Esophagus muscularis mucosa (tissue), 4 donors: ENCODE measurements at places on chromosomes 2 and 18.

DNA sequence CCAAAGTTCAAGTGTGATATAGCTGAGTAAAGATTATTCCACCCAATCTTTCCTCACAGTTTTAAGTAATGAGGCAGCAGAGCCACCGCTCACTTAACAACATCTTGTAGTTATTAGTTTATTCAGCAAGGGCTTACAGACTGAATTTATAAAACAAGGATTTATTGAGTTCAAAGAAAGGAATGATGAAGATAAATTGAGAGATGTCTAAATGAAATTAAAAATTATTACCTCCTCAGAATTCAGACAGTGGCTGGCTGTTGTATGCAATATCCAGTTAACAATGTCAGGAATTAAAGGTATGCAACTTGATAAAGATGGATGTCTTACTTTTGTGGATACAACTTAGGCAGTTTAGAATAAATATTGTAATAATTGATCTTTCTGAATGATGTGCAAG lies 927.3 kb upstream of the CDH2 start:
- no peak for DNase-seq

GRCh38 chr2:26298286-26298637 lies 47.7 kb upstream of the SELENOI start:
- no peak for DNase-seq

GRCh38 chr2:18540872-18541271 lies 19.6 kb downstream of the RDH14 start:
- no peak for DNase-seq

GRCh38 chr2:95109260-95109659 lies 12.3 kb downstream of the MRPS5 start:
- DNase-seq = no peak

GRCh38 chr18:35029770-35030169 lies 11.4 kb upstream of the MAPRE2 start:
- DNase-seq = no peak

GRCh38 chr2:127771756-127772155 lies 39.2 kb downstream of the WDR33 start:
- no peak for DNase-seq

DNA sequence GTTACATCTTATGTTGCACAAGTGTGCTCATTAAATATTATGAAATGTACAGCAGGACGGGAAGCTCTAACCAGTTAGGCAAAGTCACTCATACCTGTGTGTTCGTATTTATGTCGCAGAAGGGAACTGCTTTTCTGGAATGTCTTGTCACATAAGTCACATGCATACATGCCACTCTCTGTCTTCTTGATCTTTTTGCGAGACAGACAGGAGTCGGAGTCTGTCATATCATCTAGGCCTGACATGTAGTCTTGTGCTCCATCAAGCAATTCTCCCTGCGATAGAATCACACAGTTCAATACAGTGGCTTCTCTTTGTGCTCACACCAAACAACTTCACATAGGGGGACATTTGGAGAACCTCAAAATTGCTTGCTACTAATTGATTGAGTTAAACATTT lies 123.6 kb downstream of the ZEB2 start:
- DNase-seq = no peak

DNA sequence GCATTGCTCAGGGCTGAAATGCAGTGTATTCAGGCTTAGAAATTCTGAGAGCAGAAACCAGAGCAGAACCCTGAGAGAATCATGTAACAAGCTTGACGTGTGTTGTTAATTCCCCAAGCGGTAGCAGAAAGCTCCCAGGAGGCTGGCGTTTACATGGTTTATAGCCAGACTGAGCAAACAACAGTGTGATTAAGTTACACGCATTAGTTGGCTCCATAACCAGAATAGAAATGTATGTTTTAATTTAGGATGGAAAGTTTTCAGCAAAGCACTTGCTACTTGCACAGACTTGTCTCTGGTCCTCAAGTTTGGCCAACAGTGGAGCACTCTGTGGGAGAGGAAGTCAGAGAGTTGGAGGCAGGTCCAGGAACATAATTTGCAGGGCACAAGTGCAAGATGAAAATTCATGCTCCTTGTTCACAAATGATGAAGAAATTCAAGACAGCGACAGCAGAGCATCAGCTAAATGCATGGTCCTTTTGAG lies 69.3 kb downstream of the MAPK4 start:
- no peak for DNase-seq

- no peak for DNase-seq
These were observed 559.9 kb upstream of the ID2 start for GRCh38 chr2:8121826-8122513.

- no peak for DNase-seq
These were observed 33.7 kb upstream of the ZNF516 start for GRCh38 chr18:76528477-76529432.

GRCh38 chr2:153873052-153874048 lies 1.6 kb downstream of the GALNT13 start:
- no peak for DNase-seq

GRCh38 chr2:136029149-136029548 lies 43.7 kb upstream of the DARS1 start:
- DNase-seq = no peak

GRCh38 chr2:233227346-233227978 lies 24.0 kb upstream of the ATG16L1 start:
- DNase-seq = no peak

- peak; percentile 89 for DNase-seq
These were observed 50.4 kb downstream of the XDH start for GRCh38 chr2:31363956-31364750.

- DNase-seq = no peak
These were observed 354.1 kb downstream of the TXNL1 start for GRCh38 chr18:56284319-56284718.

DNA sequence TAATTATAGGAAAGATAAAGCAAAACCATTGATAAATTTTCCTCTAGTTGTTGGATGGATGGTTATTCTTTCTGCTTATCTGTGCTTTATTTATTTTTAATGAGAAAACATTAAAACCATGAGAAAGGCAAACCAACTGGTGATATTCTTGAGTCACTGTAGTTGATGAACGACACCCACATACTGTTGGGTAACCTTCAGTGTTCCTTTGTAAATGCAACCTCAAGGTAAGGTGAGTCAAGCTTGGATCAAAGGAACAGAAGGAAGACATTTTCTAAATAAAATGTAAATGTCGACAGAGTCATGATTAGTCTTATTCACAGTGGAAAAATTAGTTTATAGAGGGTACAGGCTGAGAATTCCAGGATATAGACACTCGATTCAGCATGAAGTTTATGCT lies 12.7 kb downstream of the ABCB11 start:
- DNase-seq = no peak

DNA sequence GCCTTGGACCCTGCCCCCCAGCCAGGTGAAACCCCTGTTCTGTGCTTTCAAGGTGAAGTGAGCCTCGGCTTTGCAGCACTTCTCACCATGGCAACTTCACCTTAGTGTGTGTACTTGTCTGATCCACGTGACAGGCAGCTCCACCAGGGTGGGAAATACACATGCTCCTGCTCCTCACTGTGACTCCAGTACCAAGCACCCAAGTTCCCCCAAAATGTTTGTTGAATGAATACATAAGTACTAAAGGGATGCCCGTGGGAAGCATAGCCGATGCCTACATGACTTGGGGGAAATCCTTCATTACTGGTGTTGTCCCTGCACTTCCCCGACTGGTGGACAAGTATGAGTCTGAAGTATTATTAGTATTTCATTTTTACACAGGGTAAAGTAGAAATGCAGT lies 41.8 kb upstream of the GBX2 start:
- DNase-seq = peak; percentile 75
